ENCODE measurements at places on chromosomes 12 and 14.

- no peak for DNase-seq
Observed at GRCh38 chr12:76037130-76038103, 5.8 kb upstream of the PHLDA1 start.

DNA sequence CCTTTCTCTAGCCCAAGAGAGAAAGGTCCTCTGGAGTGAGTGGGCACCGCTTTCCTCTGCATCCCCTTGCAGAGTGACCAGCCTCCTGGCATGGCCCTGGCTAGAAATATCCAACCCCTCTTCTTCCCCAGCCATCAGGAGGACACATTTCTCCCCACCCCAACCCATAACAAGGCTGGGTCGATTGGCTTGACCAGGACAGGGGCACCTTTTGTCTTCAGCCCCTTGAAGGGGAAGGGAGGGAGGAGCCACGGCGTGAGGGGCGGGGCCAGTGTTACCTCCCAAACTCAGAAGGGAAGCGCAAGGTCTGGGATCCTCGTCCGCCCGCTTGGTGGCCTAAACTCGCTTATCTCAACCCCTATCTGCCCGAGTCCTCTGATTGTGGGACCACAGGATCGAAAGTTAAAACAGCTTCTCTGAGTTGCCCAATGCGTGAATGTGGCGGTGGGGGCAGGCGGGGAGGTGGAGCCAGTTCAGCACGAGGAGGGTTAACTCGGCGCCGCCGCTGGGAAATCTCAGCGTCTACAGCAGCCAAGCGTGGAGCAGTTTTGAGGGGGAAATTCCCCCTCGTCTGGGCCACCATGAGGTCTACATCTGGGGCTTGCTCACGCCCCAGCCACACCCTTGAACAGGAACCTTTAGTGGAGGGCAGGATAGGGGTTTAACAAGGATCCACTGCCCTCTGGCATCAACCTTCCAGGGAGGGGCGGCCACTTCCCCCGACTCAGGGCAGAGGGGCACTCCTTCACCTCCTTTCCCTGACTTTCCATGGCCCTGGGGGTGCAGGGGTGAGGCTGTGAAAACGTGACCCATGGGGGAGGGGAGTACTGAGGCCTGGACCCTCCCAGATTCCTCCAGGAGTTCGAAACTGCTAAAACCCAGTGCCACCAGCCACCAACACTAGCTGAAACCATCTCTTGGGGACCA, 795 bp downstream of the STAT6 start:
- peak; percentile 60 for DNase-seq

- no peak for DNase-seq
Observed at GRCh38 chr14:102344485-102344884, 18.2 kb downstream of the CINP start.

DNA sequence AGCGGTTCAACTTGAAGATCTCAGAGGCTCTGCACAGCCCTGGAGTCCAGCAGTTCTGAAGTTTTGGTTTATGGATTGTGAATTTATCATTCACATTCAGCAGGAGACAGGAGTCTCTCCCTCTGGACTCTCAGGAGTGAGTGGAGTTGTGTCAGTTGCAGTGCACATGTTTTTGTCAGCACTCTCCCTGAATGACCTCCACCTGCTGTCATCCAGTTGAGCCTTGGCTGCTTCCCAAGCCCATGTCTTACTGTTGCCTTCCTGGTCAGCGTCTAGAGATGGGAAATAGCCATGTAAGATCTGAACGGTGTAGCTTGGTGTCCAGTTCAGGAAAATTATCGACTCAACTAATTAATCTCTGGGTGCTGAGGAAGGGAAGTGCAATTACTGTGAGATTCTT, 133.2 kb downstream of the PRKCH start:
- no peak for DNase-seq

DNA sequence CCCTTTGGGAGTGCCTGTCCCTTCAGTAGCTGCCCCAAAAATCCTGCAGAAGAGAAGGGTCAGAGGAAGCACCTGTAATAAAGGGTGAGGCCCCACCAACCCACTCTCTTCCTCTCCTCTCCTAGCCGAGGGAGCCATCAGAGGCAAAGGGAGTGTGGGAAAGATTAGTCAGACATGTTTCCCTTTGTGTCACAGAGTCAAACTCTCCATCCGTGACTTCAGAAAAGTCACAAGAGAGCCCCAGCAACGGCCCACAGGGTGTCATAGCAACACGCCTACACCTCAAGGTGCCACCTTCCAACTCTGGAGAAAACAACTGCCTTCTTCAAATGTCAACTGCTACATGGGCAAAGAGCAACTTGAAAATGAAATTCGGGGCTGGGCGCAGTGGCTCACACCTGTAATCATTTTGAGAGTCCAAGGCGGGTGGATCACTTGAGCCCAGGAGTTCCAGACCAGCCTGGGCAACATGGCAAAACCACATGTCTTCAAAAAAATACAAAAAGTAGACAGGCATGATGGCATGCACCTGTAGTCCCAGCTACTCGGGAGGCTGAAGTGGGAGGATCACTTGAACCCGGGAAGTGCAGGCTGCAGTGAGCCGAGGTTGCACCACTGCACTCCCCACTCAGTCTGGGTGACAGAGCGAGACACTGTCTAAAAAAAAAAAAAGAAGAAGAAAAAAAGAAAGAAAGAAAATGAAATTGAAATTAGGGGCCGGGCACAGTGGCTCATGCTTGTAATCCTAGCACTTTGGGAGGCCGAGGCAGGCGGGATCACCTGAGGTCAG, 17.7 kb upstream of the CD27 start:
- DNase-seq: peak; percentile 87

GRCh38 chr12:103505371-103506236, 9.8 kb upstream of the C12orf42 start:
- no peak for DNase-seq

DNA sequence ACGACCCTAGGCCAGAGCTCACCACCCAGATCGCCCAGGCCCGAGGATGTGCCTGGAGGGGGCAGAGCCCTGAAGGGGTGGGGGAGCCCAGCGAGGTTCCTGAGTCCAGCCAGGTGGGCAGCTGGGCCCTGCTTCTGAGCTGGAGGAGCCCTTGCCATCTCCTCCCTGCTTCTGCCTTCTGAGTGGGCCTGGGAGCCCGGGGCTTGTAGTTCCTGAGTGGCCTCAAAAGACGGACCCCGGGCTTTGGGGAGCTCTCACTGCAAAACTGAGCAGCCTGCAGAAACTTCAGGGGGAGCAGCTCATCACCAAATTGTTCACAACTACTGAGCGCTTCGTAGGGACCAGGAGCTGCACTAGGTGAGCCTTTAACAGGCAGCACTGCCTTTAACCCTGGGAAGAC, 112.1 kb downstream of the NCOR2 start:
- DNase-seq: no peak

- no peak for DNase-seq
Observed at GRCh38 chr12:121770813-121771625, 22.5 kb downstream of the RHOF start.

DNA sequence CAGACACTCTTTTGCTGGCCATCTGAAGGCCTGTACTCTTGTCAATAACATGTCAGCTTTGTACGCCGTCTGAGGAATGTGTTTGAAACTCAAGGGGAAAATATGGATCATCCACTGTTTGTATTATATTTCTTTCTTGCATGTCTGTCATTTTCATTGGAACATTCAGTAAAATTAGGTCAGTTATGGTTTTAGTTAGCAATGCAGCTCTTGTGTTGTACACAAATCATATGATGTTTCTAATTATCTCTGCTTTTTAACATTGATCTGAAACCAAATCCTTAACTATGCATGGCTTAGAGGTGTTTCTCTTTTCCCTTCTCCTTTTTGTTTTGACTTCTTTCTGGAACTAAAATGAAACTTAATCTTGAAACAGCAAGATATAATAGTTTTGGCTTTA, 333.6 kb upstream of the PRICKLE1 start:
- no peak for DNase-seq

- DNase-seq: no peak
Observed at GRCh38 chr12:34033628-34034296, 11.5 kb downstream of the ALG10 start.

DNA sequence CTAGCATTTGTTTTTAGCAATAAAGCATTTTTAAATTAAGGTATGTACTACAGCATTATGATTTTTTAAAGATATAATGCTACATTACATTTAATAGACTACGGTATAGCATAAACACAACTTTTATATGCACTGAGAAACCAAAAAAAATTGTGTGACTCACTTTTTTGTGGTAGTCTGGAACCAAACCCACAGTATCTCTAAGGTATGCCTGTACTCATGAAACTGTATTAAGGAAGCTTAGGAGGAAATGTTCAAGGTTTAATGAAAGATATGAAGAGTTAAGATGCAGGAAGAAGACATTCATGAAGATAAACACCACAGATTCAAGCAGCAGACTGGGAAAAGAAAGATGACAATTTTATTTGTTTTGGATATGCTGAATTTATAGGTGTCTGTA, 51.7 kb downstream of the PPP1R12A start:
- no peak for DNase-seq

DNA sequence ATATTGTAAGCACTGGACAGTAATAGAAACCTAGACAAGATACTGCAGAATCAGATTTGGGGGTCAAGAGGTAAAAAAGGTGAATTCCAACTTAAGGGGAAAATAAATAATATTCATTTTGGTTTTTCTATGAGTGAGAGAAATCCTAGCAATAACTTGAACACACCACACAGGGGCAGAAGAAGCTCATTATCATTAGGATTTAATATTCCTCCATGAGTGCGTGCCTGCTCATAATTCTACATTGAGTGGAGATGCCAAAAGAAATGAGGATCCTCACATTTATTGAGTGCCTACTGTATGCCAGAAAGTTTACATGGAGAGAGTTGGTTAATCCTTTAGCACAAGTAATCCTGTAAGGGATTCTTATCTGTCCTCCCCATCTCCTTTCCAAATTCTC, 40.5 kb upstream of the C14orf132 start:
- DNase-seq: no peak

- DNase-seq: no peak
Observed at GRCh38 chr12:119363037-119363436, 28.5 kb downstream of the CCDC60 start.

- no peak for DNase-seq
Observed at GRCh38 chr12:3201339-3202051, 124.3 kb downstream of the TSPAN9 start.

DNA sequence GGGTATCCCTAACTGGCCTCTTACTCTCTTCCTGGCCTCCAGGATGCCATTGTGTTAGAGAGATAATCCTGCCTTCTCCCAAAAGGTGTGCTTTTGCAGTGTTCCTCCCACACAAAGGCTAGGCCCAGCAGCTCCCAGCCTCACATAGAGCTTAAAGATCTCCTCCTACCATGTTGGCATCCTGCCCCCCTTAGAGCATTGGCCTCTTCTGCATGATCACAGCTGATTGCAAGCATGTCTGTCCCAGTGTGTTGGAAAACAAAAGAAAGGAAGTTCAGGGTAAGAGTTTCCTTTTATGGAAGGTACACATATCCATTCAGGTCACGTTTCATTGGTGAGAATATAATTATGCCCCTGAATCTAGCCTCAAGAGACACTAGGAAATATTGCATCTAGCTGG, 405.4 kb downstream of the TMTC2 start:
- no peak for DNase-seq

- DNase-seq: no peak
Observed at GRCh38 chr14:98189062-98189461, 1082.9 kb downstream of the BCL11B start.

DNA sequence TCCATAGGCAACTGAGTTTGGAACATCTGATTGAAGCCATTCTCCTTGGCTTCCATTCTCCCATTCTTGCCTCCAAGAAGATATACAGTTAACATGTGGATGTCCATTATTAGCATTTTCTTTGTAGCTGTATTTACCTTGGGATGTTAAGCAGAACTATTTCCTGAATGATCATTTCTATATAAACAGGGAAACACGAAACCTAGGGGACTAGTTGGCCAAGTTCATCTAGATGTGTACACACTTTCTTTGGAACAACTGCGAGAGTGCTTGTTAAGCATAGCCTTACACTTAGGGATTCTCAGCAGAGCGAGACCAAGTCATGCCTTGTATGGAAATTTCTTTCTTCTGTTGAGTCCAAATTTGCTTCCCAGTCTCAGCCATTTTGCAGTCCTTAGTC, 42.1 kb downstream of the DRAM1 start:
- no peak for DNase-seq

- DNase-seq: no peak
Observed at GRCh38 chr14:104146651-104147345, 8.4 kb downstream of the KIF26A start.

- no peak for DNase-seq
Observed at GRCh38 chr14:88518592-88519512, 36.0 kb downstream of the PTPN21 start.

DNA sequence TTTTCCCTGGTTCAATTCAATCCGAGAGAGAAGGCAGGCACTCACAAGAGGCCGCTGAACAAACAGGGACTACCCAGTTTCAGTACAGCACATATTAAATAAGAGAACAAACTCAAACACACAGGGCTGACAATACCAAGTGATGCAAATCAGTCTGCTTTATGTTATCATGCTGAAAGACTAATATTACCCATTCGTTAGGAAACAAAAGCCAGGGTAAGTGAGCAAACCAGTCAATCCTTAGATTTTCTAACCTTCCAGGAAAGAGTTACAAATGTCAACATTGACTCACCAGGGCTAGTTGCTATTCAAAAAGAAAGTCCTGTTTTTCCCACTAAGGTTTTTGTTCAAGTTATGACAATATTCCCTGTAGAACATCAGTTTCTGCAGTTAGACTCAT, 246.2 kb downstream of the C12orf42 start:
- no peak for DNase-seq

GRCh38 chr12:128266541-128267130, 334 bp upstream of the TMEM132C start:
- no peak for DNase-seq

DNA sequence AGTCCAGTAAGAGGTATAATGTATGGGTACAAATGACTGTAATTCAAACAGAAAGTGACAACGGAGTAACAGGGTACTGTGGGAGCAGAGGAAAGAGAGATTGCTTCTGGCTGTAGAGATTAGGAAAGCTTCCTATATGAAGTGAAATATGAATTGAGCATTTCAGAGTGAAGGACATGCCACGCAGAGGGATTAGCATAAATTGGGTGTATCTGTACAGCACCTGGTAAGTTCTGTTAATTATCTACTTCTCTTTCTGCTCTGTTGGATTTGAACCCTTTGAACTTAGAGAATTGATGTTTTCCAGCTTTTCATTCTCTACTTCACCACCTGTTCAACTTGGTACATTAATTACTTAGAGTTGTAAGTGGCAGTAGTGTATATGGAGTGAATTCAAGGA, 8.8 kb downstream of the STK38L start:
- no peak for DNase-seq

GRCh38 chr12:49933796-49934195, 16.7 kb upstream of the AQP2 start:
- DNase-seq: no peak

GRCh38 chr12:95789126-95790032, 1.2 kb downstream of the NTN4 start:
- DNase-seq: no peak

GRCh38 chr14:32984241-32984930, 45.7 kb downstream of the NPAS3 start:
- no peak for DNase-seq

GRCh38 chr14:22200977-22201605, 387.9 kb downstream of the DAD1 start:
- no peak for DNase-seq

Data from stimulated activated CD4-positive, alpha-beta T cell treated with anti-CD3 and anti-CD28 coated beads, TNF-alpha, amount 100 ng/mL, for 4 hours (primary cell).